ENCODE measurements at places on chromosomes 3 and 15. TPM values are rescaled to one million over a fixed set of nuclear protein-coding genes. Genes with fewer than 3 reads are reported as not detected.

DNA sequence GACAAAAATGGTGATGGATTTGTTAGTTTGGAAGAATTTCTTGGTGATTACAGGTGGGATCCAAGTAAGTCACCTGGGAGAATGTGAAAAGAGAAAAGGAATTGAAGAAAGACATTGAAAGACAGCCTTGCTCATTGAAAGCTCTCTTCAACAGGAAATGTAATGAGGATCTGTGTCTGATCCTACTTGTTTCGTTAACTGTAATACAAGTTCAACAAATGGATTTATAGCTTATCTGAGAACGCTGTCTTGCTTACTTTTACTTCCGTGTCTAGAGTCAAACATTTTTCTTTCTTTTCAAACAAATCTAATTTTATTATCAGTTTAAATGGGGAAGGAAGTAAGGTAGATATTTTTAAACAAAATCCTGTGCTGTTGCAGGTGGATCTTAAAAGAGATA is 15.9 kb downstream of the RCN2 start:
- DNase-seq, result no peak

DNA sequence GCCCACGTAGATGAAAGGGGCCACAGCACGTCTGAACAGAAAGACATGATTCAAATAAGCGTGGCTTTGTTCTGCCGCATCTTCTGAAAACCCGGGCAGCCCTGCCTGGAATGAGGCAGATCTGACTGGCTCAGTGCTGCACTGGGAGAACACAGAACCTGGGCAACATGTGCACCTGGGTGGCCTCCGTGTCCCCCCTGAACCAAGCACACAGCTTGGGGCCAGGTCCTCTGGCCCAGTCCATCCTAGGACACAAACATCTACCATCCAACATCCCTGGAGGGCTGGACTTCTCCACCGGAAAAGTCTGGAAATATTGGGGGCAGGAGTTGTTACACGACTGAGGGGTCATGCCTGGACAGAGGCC is 119.4 kb downstream of the ADAMTS17 start:
- no peak for DNase-seq

Gene SPINK8
- total RNA-seq, result not detected

DNA sequence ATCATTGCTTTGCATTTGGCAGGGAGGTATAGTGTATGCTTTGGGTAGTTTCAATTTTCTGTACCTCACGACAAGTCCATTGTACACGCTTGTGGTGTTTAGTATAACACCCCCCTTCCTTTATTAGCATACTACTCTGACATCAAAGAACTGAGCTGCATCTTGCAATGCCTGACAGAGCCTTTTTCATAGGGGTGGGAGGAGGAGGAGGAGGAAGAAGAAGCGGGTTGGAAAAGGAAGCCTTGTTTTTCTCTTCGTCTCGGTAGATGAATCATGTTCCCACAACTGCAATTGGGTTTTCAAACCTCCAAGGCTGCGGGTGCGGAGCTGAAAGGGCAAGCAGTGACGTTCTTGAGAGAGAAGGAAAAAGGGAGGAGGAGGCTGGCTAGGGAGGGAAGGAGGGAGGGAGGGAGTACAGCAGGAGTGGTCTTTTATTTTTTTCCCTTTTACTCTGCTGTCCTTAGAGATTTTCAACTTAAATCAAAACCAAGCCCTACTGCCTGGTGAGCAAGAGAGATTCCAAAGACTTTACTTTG is 175.7 kb downstream of the KLHL25 start:
- DNase-seq, result peak; percentile 72

Gene ST3GAL6
- total RNA-seq, result 27.0 TPM

Gene AMT
- 30.5 TPM for total RNA-seq

Gene GOLIM4
- total RNA-seq, result 63.2 TPM

Gene GPR15
- not detected for total RNA-seq

Gene TRPM1
- not detected for total RNA-seq

GRCh38 chr15:45668386-45668785 is 33.6 kb downstream of the SQOR start:
- no peak for DNase-seq

DNA sequence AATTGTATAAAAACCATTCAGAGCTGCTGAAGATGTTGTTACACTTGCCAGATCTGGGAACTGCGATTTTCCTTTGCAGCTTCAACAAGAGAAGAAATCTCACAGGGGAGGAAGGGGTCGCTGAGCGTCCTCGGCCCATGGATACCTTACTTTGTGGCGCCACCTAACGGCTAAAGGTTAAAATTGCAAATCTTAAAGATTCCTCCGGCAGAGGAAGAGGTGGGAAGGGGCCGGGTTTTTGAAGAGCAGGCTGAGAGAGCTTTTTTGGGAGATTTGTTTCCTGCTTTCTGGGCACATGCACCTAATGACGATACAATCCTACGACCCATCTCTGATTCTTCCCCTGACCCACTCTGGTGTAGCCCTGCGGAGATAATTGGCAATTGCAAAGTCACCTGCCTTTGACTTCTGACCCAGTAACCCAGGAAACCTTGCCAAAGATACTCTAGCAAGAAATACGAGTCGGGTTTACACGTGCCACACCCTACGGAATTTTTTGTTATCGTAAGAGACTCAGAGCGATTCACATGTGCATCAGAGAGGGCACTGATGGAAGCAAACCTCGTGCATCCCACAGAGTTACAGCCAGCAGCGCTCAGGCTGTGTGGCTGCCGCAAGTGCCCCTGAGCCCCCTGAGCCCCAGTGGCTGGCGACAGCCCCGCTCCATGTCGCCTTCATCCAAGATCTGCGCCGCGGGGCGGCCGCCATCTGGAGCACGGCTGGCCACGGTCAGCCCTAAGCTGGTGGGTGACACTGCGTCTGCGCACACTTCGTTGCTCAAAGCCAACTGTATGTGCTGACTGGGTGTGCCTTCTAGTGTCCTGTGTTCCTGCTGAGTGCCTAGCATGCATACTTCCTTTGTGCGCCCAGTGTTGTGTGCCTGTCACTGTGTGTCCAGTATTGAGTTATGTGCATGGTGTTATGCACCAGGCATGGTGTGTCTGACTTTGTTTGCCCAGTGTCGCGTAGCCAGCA is 55.2 kb upstream of the CHRNA7 start:
- peak; percentile 39 for DNase-seq

Gene RPL29
- 663 TPM for total RNA-seq

GRCh38 chr3:176919836-176920765 is 277.2 kb downstream of the TBL1XR1 start:
- no peak for DNase-seq

DNA sequence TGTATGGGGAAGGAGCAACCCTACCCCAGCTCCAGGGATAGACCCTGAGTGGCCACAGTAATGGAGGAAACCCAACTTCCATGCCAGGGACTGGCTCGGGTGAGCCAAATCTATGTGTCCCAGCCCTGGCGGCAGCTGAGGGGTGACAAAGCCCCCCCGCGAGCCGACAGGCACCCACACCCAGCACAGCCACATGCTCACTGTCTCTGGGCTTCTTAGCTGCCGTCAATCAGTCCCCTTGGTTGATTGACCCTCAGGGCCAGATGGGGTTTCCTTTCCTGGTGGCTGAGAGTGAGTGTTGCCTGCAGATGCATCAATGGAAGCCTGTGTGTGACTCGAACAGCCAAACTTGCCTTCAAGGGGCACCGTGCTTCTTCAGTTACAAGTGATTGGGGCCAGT is 2.1 kb upstream of the OCA2 start:
- no peak for DNase-seq

Data from left ventricle myocardium superior (tissue), 1 donor.